Type B pancreatic cell (in vitro differentiated cells): ENCODE measurements at places on chromosomes 2 and 18. TPM values are rescaled to one million over a fixed set of nuclear protein-coding genes. Genes with fewer than 3 reads are reported as not detected.

PKDCC gene
- total RNA-seq = 81.8 and 158 TPM in 2 replicates

- peaks cover 4% of the 10 kb centered on the region for H3K36me3 ChIP-seq
- peak overlapping the region; percentile 71 for H3K4me3 ChIP-seq
Observed at GRCh38 chr2:118221536-118222272, 133.4 kb downstream of the INSIG2 start.

DNA sequence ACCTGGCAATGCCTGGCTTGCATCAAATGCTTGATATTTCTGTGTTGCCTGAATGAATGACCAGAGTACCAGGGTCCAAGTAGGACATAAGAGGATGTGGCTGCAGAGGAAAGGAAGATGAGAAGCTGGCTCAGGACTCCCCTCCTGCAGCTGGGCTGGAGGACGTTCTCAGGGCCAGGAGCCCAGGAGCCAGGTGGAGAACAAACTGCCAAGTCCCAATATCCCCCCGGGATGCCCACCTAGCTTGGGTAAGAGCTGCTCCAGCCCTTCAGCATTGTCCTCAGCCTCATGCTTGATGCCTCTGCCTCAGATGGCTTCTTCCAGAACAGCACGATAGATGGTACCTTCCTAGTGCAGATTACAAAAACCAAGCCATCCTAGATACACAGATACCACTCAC lies 8.6 kb upstream of the ATP6V1B1 start:
- H3K4me3 ChIP-seq = no peak overlapping the region
- no peak overlapping the region for H3K27ac ChIP-seq
- peaks cover 1% of the 10 kb centered on the region for H3K4me1 ChIP-seq
- DNase-seq = peak; percentile 52
- peaks cover 6% of the 10 kb centered on the region for H3K36me3 ChIP-seq
- H3K27me3 ChIP-seq = peaks cover 24% of the 10 kb centered on the region

DNA sequence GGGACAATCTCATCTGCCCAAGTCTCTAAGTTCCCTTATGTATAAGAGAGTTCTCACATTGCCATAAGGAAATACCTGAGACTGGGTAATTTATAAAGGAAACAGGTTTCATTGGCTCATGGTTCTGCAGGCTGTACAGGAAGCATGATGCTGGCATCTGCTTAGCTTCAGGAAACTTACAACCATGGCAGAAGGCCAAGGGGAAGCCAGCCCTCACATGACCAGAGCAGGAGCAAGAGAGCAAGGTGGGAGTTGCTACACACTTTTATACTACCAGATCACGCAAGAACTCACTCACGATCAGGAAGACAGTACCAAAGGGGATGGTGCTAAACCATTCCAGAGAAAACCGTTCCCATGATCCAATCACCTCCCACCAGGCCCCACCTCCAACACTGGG lies 73.9 kb downstream of the PRKRA start:
- peaks cover 21% of the 10 kb centered on the region for H3K27me3 ChIP-seq
- no peak overlapping the region for H3K4me3 ChIP-seq
- DNase-seq = no peak
- H3K27ac ChIP-seq = no peak overlapping the region
- no peaks in the 10 kb centered on the region for H3K4me1 ChIP-seq

DNA sequence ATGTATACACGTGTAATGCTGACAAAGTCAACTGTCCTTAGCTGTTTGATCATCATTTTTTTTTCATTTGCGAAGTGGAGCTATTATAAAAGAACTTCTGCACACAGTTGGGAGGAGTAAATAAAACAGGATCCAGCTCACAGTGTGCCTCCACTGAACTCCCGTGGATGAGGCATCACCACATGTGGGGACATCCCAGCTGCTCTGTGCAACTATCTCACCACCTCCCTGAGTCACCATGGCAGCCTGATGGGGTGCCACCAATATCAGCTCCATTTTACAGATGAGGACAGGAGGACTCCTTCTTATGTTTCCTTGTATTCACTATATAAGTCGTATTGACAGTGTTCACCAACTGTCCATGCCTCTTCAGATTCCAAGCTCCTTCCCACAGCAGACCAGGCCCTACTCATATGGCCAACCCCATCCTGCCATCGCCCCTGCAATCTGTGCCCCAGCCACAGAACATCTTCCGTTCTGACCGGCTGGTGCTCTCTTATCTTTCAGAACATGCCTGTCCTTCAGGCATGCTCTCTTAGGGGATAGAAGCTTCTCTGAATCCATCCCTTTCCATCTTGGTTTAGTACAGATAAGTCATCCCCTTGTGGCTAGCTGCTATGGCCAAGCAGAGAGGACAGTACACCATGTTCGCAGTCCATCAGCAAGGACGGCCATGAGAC lies 288.1 kb downstream of the RNF144A start:
- H3K4me1 ChIP-seq = peaks cover 18% of the 10 kb centered on the region
- H3K4me3 ChIP-seq = no peak overlapping the region
- H3K36me3 ChIP-seq = no peaks in the 10 kb centered on the region
- no peak overlapping the region for H3K27ac ChIP-seq
